ENCODE measurements at places on chromosomes 2 and 18.

DNA sequence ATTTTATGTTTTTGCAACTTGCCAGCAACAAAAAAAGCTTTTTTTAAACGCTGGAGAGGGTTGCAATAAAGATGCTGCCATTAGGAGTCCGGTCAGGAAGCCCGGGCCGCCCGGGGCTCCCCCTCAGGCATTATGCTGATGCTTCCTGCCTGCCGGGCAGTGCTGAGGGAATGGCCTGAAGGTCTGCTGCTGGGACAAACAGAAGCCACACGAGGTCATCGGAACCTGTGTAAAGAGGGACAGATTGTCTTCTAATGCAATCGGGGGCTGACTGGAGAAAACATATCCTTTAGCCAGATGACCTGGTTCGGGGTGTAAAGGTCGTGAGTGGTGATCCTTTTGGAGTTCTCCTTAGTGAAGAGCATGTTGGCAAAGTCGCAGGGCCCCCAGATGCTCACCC, 2.3 kb downstream of the IMPA2 start:
- no peak for DNase-seq

DNA sequence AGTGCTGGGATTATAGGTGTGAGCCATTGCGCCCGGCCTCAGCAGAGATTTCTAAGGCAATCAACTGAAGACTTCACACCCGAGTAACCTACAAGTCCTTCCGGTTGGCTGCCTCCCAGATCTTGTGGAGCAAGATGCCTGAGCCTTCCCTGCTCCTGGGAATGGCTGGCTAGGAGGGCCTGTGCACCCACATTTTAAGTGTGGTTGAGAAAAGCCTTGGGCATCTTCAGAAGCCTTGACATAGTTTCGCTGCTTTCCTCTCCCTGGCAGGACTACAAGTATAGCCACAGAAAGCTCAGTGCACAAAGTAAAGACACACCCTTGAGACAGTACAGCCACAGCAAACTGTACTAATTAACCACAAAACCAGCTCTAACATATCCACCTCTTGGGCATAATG, 35.2 kb downstream of the E2F6 start:
- DNase-seq: no peak

GRCh38 chr2:122340246-122340645, 584.8 kb downstream of the TSN start:
- no peak for DNase-seq

DNA sequence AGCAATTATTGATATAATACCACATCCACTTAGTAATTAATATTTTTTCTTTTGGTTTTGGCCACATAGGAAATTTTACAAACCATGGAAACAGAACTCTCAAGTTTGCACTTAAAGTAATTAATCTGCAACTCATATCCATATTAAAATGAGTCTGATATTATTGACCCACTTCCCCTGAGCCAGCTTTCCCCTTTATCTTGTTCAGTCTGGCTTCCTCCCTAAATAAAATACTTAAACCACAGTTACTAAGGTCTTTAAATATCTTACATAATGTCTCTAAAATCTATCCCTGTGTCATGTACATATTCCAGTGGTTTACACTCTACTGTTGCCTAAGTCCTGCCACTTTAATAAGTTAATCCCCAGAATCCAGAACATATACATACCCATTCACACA, 564.9 kb upstream of the FSHR start:
- DNase-seq: no peak

- no peak for DNase-seq
These were observed 38.9 kb downstream of the SRD5A2 start for GRCh38 chr2:31541853-31542252.

- DNase-seq: peak; percentile 65
These were observed 1221.1 kb upstream of the ACVR2A start for GRCh38 chr2:146623771-146624170.

DNA sequence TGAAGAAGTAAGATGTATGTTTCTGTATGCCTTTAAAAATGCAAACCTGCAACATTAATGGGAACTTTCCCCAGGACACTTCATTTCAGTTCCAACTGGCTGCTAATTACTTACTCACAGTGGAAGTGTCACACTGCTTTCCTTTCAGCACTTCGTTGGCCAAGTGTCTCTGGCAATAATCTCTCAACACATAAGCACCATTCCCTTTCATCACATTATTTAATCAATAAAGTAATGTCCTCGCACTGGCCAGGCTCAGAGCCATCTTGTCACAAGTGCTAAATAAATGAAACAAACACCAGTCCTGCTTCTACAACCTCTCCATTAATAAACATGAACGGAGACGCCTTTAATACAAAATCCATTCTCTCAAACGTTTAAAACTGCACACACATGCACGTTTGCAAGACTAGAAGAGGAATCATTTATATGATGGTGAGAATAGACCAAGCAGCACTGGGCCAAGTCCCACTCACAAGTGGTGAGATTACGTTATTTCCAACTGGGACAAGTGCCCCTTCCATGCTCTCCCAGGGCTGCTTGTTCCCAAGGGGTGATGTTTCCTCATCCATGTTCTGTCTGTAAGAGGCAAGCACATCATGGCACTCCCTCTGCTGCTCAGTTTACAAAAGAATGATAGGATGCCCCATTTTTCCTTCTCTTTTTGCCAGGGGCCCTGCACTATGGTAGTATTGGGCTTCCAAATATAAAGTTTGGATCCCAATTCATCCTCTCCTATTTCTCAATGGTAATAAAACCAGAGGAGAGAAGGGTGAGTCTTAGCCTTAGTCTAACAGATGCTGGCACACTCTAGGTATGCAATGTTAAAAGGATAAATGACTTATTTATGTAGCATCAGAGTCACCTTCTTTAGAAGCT, 56.8 kb upstream of the ETAA1 start:
- DNase-seq: no peak

DNA sequence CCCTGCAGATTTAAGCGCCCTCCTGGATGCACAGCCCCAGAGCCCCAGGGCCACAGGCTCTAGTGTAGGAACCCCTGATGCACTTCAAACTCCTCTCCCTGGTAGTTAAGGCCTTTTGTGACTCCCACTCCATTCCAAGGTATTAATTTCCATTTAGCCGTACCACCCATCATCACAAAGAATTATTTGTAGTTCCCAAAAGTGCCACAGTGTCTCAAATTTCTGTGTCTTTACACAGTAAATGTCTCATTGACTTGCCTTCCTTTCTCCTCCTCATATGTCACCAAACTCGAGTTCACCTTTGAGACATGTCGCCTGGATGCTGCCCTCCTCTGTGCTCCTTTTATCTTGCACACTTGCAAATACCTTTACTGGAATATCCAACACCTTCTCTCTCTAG, 25.9 kb downstream of the PECR start:
- no peak for DNase-seq

DNA sequence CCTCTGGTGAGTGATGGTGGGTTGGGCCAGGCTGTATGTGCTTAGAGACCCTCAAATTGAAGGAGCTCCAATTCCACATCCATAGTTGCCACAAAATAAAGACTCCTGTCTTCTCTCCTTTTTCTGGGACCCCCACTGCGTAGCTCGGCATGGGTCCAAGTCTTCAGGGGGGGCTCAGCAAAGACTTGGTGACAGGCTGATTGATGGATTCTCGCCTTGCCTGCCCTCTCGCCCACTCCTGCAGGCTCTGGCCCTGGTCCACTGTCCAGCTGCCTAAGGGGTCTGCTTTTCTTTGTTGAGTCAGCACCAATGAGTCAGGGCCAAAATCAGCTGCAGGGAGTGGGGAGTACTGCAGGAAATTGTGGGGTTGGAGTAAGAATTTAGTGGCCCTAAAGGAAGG, 21.5 kb downstream of the RPL37A start:
- no peak for DNase-seq

- DNase-seq: no peak
These were observed 210.6 kb upstream of the EPAS1 start for GRCh38 chr2:46086578-46087070.

DNA sequence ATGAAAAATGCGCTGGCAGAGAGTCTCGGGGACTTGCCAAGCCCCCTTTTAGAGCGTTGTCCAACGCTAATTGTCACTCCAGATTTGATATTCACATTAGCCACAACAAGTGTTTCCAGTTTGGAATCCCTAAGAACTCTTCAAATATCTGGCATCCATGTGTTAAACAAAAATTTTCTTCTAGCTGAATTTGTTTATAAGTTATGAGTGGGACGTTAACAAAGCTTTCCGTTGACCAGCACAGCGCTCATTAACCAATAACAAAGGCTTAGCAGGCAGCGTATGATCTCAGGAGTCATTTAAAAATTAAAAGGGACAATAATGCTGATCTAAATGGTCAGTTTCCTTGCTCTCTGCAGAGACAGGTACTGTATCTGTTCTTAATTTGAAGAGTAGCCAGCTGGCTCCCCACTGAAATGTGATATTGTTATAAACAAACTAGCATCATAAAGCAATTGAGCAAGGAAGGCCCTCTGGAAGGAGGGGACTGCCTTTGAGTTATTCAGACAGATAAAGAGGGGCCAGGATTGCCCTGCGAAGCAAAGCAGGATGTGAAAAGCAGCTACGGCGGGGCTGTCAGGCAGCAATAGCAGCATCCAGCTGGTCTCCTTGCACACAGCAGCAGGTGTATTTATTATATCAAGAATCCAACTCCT, 337.2 kb upstream of the SALL3 start:
- no peak for DNase-seq

DNA sequence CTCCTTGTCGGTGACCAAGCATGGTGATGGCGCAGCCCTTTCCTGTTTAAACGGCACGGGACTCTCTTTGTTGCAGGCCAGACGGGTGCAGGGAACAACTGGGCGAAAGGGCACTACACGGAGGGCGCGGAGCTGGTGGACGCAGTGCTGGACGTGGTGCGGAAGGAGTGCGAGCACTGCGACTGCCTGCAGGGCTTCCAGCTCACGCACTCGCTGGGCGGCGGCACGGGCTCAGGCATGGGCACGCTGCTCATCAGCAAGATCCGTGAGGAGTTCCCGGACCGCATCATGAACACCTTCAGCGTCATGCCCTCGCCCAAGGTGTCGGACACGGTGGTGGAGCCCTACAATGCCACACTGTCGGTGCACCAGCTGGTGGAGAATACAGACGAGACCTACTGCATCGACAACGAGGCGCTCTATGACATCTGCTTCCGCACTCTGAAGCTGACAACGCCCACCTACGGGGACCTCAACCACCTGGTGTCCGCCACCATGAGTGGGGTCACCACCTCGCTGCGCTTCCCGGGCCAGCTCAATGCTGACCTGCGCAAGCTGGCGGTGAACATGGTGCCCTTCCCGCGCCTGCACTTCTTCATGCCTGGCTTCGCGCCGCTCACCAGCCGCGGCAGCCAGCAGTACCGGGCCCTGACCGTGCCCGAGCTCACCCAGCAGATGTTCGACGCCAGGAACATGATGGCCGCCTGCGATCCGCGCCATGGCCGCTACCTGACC, 17.1 kb downstream of the TUBB6 start:
- DNase-seq: no peak

Data from fibroblast of gingiva (primary cell).